ENCODE measurements at places on chromosomes 7 and 10.
A peak's percentile ranks its signal among the peaks of the same experiment; 100 is the strongest.

GRCh38 chr10:113127901-113128283, 177.8 kb downstream of the TCF7L2 start:
- DNase-seq: no peak

DNA sequence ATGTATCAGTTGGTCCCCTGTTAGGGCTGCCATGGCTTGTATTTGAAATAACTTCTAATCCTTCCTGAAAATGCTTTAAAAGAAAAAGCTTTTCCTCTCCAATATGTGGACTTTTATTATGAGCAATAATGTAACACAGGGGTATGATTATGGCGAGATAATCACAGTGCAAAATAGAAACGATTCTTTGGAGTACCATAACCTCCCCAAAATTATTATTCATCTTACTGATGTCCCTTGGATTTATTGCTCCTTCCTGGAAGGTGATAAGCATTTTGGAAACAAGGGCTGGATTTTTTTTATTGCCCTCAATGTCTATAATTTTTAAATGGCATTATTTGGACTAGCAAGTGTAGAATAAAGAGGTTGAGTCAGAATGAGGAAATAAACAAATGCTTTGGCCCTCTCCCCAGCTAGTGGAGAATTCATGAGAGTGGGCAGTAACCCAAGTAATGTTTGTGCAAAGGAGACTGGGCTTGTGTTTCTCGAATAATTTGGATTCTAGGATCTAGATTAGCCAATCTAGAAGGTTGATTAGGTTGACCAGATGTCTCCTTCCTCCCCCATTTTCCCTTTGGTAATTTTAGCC, 403.9 kb upstream of the CELF2 start:
- DNase-seq: no peak

GRCh38 chr7:70797109-70797514, 334.8 kb upstream of the GALNT17 start:
- DNase-seq: no peak

DNA sequence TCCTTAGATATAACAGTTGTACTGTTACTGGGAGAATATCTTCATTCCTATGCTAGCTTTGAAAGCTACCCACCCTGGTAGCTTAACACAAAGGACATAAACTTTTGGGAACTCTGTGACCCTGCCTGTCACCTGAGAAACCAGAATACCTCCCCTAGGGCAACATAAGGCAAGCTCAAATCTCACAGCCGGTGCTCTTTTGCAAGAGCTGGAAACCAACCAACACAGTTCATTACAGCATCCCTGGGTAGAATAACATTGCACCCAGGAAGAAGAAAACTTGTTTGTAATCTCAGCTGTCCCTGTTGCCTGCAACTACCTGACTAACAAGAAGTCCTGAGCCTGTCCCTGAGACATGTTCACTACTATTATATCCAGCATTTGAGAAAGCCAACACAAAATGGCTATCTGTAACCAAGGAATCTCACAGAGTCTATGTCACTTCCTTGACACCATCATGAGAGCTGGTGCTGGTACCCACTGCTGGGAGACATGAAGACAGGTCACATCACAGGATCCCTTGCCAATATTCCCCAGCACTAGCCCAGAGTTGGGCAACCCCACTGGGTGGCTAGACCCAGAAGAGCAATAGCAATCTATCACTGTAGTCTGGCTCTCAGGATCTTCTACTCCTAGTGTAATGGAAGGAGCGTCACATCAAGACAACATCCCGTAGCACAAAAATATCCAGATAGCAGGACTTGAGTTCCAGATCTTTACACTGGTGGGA, 31.3 kb downstream of the AKR1C3 start:
- no peak for DNase-seq

GRCh38 chr10:43801626-43802025, 152.9 kb upstream of the ZNF32 start:
- DNase-seq: no peak

GRCh38 chr7:36279200-36279925, 110.3 kb upstream of the ANLN start:
- DNase-seq: no peak

- no peak for DNase-seq
Observed at GRCh38 chr7:29078311-29079260, 67.8 kb downstream of the CPVL start.

GRCh38 chr7:151204383-151205032, 5.8 kb downstream of the H2BK1 start:
- no peak for DNase-seq

- no peak for DNase-seq
Observed at GRCh38 chr10:43904844-43905243, 256.2 kb upstream of the ZNF32 start.

DNA sequence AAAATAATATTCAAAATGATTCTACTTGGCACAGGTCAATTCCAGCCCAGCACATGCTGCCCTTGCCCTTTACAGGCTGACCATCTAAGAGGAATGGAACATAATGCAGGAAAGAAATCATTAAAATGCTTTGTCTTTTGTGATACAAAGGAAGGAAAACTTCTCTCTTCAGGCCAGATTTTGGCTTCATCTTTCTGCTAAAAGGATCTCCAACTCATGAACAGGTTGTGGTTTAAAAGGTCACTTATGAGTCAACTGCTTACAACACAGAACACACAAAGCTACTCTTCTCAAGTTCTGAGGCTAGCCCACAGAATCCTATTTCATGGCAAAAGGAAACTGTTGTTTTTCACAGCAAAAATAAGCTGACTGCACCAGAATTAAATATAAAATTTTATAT, 197.1 kb downstream of the DOCK4 start:
- DNase-seq: no peak

DNA sequence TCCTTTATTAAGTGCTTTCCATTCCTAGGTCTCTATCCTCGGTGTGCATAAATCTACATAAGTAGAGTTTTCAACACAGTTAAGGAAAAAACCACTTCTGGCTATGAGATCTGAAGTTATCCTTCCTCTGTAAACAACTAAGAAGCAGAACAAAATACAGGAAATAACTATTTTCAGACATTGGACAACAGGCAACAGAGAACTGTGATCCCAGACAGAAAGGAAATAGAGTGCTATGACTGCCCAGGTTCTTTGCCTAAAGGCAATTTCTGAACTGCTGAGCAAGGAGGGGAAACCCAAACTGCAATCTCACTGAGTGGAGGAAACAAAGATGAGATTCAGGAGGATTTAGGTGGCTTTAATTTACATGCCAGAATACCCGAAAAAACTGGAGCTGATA, 285.4 kb downstream of the SNX13 start:
- no peak for DNase-seq

DNA sequence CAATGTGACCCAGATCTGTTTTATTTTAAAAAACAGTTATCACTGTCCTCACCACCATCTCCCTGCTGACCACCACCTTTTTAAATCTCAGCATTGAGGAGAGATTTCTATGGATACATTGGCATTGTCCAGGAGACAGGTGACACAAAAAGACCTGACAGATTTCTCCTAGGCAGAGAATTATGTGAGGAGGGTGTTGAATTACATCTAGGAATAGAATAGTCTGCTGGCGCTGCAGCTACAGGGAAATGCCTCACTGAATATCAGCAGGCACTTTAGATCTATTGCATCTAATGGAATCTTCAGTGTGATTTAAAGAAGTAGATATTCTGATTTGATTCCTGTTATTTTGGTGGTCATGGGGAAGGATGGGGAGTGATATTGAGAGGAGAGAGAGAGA, 593.5 kb downstream of the NRG3 start:
- DNase-seq: no peak

- no peak for DNase-seq
Observed at GRCh38 chr10:9229702-9230244, 1175.3 kb downstream of the GATA3 start.

DNA sequence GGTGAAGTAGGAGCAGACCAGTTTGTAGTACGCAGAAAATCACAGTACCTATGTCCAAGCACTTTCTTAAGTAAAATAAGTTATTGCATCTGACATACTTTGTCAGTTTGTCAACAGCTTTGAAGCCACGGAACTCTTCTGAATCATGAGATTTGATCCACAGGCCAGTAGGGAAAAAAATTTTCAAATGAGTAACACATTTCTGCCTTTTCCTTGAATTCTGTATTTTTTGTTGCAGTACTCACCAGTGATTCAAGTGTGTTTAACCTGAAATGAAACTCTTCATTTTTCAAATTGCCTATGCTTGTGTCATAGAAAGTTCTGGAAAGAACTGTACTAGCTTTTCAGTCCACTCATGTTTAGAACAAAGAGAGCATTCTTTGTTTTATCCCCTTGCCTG, 337.7 kb downstream of the GATA3 start:
- DNase-seq: no peak

GRCh38 chr10:69957886-69958555, 94.6 kb upstream of the MACROH2A2 start:
- DNase-seq: peak; percentile 5

DNA sequence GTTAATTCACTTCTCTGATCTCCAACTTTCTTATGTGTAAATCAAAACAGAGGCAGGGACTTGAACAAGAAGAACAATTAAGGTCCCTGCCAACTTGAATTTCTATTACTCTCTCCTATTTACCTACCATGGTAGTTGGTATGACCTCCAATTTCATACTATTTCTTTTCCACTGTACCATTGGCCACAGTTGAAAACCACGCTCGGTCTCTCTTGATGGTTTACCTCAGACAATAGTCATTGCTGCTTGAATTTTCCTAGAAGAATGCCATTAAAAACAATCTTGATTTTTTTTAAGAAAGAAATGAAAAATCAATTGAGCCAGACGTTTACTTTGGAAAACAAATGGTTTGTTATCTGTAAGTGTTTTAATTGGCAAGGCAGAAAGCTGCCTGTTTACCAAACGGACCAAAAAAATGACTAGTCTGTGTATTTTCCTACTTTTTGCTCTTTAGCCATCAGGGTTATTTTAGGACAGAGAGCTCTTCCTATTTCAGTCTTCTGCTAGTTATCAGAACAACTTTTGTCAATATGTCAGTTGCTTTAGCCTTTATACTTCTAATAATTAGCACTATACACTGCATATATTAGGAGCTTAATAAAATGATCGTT, 157.5 kb upstream of the PLXDC2 start:
- DNase-seq: no peak

- no peak for DNase-seq
Observed at GRCh38 chr10:128567551-128567950, 441.3 kb upstream of the MKI67 start.

- DNase-seq: no peak
Observed at GRCh38 chr10:44891721-44892120, 19.4 kb upstream of the TMEM72 start.

- DNase-seq: no peak
Observed at GRCh38 chr7:112120696-112121217, 85.4 kb downstream of the DOCK4 start.

DNA sequence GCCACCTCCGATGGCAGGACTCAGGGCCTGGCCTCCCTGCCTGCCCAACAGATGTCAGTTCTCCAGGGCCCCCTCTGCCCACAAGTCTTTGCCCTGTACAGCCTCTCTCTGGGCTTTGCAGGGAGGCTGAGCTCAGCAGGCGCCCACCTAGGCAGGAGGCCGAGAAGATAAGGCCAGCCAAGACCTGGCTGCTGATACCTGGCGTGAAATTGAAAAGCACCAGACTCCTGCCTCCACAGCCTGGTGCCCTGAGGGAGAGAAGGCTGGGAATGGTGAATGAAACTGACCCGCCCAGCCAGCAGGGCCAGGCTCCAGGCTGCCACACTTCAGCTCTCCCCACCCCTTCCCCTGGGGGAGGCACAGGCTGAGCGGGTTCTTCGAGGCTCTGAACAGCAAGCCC, 145.8 kb downstream of the CDH23 start:
- no peak for DNase-seq

DNA sequence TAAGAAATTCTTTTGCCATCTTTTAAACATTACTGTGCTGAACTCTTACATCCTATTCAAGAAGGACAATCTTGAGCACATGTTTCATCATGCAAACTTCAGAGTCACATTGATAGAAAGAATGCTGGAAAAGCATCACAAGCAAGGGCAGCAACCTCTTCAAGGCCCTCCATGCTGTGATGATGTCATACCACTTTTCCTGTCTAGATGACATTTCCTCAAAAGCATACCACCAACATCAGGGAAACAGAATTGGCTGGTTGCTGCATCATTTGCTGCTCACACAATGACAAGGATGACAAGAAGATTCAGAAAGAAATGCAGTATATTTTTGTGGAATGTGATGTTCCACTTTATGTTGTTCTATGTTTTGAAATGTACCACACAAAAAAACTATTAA, 37.6 kb downstream of the CYP2C8 start:
- DNase-seq: no peak

GRCh38 chr10:103476046-103476768, 2.8 kb downstream of the CALHM3 start:
- DNase-seq: no peak

- peak; percentile 12 for DNase-seq
Observed at GRCh38 chr7:24701261-24702235, 55.7 kb downstream of the GSDME start.

- DNase-seq: no peak
Observed at GRCh38 chr7:34653787-34654186, 4.2 kb upstream of the NPSR1 start.

GRCh38 chr7:154794147-154794780, 208.7 kb downstream of the PAXIP1 start:
- DNase-seq: no peak

DNA sequence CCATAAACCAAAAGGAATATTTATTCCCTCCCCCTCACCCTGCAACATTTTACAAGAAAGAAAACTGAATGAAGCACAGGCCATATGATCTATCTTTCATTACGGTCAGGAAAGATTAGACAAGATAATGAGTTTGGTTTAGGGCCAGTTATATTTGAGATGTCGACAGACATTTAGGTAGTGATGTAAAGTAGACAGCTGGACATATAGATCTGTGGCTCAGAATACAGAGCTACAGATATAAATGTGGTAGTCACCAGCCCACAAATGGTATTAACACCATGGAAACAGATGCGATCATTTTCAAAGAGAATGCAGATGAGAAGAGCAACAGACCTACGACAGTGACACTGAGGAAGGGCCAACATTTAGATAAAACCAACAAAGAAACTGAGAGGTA, 142.5 kb downstream of the SRPK2 start:
- DNase-seq: no peak

- no peak for DNase-seq
Observed at GRCh38 chr10:15737656-15738055, 17.9 kb upstream of the ITGA8 start.
